Glomerular endothelial cell (primary cell): ENCODE measurements at places on chromosomes 13 and 19. TPM values are rescaled to one million over a fixed set of nuclear protein-coding genes. Genes with fewer than 3 reads are reported as not detected.
A peak's percentile ranks its signal among the peaks of the same experiment; 100 is the strongest.

Gene ACER1
- not detected in 2 replicates for total RNA-seq

Gene DZIP1
- 13.0 and 26.7 TPM in 2 replicates for total RNA-seq

Gene MAB21L1
- total RNA-seq: not detected in 2 replicates

Gene GGN
- total RNA-seq: 0.64 and 1.5 TPM in 2 replicates

Gene ZNF419
- 4.1 and 7.9 TPM in 2 replicates for total RNA-seq

Gene TEX30
- total RNA-seq: 13.1 and 20.4 TPM in 2 replicates

Gene RPS28
- 365 and 392 TPM in 2 replicates for total RNA-seq

Gene NCCRP1
- not detected in 2 replicates for total RNA-seq

Gene SH2D3A
- total RNA-seq: 0.53 and 0.58 TPM in 2 replicates

Gene VMAC
- 3.2 and 6.1 TPM in 2 replicates for total RNA-seq

Gene TTC9B
- total RNA-seq: not detected in 2 replicates

Gene IZUMO2
- not detected in 2 replicates for total RNA-seq

Gene PRDX2
- 325 and 362 TPM in 2 replicates for total RNA-seq

- DNase-seq: no peak
Observed at GRCh38 chr13:27353166-27353583, 71.2 kb upstream of the GTF3A start.

GRCh38 chr19:43462383-43462782 is 3.0 kb downstream of the LYPD3 start:
- no peak for DNase-seq

- no peak for DNase-seq
Observed at GRCh38 chr13:22837980-22838647, 342.7 kb upstream of the SGCG start.

DNA sequence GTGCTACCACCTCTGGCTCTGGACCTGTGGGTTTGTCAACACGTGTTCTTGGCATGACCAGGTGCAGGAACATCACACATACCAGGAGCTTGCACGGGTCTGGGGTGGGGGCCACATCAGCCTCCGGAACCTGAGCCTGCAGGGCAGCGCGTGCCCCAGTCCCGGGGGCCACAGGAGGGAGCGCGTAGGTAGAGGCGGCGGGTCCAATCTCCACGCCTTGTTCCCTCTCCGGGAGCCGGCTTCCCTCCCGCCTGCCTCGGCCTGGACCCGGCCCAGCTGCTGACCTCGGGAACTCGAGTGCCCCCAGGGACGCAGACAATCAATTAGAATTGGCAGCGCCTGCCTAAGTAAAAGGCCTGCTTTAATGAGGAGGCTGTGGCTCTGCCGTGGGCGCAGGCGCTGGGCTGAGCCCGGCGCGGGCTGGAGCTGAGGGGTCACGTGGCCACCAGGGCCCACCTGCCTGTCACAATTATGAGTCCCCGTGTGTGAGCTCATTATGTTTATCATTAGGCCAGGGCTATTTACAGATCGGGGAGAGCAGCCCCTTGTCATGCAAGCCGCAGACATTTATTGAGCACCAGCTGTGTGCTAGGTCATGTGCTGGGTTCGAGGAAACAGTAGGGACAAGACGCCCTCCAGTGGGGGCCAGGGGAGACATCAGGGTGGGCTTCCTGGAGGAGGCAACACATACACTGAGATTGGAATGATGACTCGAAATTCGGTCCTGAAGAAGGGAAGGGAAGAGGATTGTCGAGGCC is 32.2 kb upstream of the TNFAIP8L1 start:
- DNase-seq: no peak

DNA sequence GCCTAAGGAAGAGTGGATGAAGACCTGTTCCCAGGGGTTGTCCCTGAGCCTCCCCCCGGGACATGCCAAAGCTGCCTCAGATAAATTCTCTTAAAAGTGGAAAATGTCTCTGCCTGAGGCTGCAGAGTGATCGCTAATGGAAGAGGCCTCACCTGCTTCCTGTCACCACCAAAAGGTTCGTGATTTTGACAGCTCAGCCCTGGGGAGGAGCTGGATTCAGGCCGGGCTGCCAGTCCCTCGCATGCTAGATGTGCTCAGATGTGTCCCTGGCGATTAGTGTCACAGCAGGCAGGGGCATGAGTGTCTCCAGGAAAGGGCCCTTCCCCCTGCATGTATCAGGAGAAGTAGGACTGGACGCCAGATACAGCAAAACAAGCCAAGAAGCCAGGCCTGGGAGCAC is 626.5 kb downstream of the UQCRFS1 start:
- no peak for DNase-seq

- no peak for DNase-seq
Observed at GRCh38 chr13:95492044-95492801, 60.3 kb upstream of the CLDN10 start.

- no peak for DNase-seq
Observed at GRCh38 chr13:70366720-70367119, 258.5 kb upstream of the KLHL1 start.

DNA sequence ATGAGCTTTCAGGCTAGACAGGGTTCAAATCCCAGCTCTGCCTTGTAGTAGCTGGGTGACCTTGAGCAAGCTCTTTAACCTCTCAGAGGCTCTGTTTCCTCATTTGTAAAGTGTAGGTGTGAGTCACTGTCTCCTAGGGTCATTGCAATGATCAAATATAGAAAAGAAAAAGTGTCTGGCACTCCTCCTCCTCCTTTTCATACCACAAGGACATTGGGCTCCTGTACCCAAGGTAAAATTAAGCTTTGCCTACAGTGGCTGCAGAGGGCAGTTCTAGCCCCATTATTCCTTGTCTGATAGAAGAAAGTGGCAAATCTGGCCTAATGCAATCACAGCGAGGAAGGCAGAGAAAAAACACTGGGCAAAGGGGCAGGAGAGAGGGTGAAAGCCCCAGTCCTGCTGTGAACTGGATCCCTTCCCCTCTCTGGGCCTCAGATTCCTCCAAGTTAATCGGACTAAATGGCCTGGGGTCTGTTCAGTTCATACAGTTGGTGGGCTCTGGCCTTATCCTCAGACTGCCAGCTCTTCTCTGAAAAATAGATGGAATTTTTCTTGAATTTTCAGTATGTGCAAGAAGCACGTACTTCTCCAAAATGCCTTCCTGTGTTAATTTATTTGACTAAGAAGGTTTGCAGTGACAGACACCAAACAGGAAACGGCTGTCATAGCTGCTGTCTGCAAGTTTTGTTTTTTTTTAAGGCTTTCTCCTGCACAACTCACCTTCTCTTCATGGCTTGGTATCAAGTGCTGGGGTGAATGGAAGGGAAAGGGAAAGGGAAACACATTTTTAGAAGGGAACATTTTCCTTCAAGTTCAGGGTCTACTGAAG is 35.3 kb downstream of the RGCC start:
- no peak for DNase-seq

DNA sequence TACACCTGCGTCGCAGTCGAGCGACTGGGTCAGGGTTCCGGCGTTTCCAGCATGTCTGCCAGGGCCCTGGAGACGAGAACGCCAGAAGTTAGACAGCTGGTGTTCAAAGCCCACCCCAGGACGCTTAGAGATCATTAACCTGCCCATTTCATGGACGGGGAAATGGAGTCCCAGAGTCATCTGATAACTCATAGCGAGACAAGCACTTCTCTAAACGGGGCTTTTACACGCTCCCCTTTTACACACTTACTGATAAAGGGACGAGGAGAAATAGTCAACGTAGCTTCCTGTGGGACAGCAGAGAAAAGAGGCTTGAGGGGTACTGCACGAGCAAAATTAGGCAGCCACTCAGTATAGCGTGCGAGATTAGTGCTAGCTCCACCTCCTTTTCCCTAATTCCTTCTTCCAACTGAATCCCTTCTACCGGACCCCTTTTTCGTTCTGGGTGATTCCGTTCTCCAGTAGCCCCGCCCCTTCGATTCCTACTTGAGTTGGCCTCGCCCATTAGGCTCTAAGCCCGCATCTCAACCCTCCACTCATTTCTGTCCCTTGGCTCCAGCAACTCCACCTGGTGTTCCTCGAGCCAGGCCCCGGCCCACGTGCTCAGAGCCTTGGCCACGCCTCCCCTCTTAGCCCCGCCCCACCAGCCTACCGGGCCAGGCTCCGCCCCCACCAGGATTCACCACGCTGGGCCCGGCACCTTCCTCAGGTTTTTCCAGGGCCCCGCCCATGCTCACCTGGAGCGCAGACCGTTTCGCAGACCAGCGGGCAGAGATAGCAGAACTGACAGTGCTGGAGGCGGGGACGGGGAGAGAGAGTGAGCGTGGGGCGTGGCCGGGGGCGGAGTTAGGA is 3.7 kb downstream of the HRC start:
- DNase-seq: no peak

GRCh38 chr13:41931337-41931736 is 29.6 kb downstream of the VWA8 start:
- no peak for DNase-seq

GRCh38 chr13:106424805-106425204 is 110.7 kb downstream of the EFNB2 start:
- no peak for DNase-seq

DNA sequence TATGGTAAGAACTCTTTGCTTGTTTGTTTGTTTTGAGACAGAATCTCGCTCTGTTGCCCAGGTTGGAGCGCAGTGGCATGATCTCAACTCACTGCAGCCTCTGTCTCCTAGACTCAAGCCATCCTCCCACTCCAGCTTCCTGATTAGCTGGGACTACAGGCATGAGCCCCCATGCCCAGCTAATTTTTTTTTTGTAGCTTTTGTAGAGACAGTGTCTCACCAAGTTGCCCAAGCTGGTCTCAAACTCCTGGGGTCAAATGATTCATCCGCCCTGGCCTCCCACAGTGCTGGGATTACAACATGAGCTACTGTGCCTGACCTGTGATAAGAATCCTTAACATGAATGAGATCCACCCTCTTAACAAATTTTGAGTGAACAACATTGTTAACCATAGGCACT is 183.9 kb upstream of the TSHZ3 start:
- no peak for DNase-seq

- no peak for DNase-seq
Observed at GRCh38 chr19:47376589-47377144, 27.6 kb downstream of the DHX34 start.

GRCh38 chr19:1213391-1214286 is 8.1 kb downstream of the STK11 start:
- DNase-seq: peak; percentile 68

DNA sequence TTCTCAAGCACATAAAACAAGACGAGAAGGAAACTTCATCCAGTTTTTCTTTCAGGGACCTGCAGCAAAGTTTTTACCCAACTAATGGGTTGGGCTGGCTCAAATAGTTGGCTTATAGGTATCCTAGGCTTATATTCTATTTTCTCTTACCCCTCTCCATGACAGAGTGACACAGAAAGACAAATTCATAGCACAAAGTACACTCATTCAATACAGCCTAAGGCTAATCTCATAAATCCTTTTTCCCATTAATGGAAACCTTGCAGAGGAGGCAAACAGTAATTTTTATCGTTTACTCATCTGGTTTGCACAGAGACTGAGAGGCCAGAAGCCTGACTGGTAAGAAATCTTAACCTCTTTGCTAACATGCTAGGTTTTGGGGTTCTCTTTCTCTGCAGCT is 1589.9 kb downstream of the SLITRK1 start:
- DNase-seq: no peak

DNA sequence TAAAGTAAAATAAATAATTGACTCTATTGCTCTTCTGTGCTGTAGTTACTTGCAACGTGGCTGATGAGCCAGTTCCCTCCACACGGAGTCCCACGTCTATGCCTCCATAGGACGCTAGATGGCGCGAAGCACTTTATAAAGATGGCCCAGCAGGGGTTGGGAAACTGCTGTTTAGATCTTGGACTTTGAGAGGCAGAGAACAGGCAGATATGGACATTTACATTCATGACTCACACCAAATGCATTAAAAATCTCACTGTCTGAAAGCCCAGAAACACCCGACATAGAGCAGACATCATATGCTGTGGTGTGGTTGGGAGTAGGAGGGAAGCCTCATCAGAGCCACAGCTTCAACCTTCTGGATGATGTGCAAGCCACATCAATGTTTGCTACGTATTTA is 643.1 kb upstream of the ARGLU1 start:
- DNase-seq: peak; percentile 82

DNA sequence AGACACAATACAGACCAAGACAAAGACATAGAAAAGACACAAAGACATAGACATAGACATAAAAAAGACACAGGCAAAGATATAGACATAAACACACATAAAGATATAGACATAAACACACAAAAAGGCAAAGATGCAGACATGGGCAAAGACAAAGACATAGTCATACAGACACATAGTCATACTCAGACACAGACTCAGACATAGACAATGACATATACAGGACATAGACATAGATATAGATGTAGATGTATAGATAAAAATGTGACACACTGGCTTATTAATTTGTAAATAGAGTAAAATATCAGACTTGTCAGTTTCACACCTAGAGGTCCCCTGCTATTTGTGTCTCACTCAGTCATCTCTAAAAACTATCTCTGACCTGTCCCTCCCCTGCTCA is 42.8 kb downstream of the OR10H4 start:
- DNase-seq: no peak

DNA sequence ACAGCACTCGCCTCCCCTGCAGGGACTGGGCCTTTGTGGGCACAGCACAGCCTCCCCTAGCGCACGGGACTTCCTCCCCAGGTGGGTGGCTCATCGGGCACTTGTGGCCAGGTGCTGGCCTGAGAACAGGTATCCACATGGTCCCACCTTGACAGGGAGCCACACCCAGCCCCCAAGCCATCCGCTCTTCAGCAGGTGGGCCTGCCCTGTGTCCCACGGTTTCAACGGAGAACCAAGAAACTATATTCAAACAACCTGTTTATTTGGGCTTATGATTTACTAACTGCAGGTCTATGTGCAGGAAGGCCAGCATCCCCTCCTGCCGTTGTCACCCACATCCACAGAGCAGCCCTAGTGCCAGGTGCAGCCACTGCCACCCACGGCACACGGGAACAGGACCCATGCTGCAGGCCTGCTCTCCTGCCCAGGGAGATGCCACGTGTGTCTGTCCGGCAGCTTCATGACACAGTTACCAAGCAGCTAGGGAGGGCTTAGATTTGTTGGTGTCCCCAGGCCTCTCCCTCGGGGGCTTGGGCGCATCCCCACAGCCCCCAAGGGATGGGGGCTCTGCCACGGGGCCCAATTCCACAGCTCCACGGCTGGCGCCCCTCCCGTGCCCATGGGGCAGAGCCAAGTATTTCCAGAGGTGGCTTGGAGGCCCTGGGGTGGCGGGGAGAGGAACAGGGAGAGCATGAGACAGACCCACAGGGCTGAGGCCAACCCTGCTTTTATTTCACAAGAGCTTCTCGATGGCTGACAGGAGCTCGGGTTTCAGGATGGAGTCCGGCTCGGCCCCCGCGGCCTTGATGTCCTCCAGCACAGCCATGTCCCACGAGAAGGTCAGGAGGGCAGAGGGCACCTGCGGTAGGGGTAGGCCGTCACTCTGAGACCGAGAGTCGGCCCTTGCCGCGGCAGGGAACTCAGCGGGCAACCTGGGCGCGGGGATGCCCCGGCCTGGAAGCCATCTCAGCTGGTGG is 12.5 kb downstream of the UBXN6 start:
- no peak for DNase-seq

DNA sequence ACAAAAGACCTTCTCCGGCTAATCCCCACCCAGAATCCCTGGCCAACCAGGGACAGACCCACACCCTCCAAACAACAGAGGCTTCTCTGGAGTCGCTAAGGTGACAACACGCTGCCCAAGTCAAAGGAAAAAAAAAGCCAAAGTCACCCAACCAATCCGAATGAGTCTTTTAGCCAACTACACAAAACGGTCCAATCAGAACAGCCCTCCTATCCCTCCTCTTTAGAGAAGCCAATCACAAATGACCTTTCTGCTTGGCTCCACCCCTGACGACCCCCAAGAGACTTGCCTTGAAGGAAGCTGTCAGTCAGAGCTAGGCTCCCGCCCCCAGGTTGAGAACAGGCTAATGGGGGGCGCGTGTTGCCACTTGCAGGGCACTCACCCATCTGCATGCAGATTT is 6.6 kb upstream of the FBXW9 start:
- no peak for DNase-seq

GRCh38 chr19:49884109-49884508 is 6.6 kb downstream of the TBC1D17 start:
- DNase-seq: no peak
